ENCODE measurements at places on chromosomes 13 and 19.

- DNase-seq, result no peak
Observed at GRCh38 chr19:14497228-14497921, 1.4 kb upstream of the GIPC1 start.

GRCh38 chr19:13881692-13882418 lies 4.9 kb downstream of the NANOS3 start:
- no peak for DNase-seq

DNA sequence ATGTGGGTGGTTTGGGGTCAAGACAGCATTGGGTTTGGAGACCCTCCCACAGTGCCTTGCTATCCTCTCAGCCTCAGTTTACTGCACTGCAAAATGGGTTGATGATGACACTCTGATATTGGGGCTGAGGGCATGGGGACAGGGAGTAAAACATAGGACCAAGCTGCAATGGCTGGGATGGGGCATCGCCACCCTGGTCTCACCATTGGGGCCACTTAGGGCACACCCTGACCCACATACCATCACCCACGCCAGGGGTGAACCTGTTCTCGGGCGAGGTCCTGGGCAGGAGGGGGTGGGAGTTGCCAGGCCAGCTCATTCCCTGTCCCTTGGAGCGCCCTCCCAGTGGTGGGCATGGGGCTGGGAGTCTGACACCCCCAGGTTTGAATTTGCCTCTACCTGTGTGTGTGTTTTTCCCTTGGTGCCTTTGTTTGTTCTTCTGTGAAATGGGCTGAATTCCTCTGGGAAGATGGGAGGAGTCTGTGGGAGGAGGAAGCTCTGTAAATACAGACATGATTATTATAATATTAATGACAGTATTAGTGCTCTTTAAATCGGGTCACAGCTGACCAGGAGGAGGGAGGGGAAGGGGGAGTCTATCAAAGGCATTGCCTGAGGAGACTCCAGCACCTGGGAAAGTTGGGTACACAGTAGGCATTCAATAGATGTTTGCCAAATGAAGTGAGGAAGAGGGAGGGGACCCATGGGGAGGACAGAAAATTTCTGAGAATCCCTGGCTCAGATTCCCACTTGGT lies 2.2 kb upstream of the FCHO1 start:
- DNase-seq, result no peak

DNA sequence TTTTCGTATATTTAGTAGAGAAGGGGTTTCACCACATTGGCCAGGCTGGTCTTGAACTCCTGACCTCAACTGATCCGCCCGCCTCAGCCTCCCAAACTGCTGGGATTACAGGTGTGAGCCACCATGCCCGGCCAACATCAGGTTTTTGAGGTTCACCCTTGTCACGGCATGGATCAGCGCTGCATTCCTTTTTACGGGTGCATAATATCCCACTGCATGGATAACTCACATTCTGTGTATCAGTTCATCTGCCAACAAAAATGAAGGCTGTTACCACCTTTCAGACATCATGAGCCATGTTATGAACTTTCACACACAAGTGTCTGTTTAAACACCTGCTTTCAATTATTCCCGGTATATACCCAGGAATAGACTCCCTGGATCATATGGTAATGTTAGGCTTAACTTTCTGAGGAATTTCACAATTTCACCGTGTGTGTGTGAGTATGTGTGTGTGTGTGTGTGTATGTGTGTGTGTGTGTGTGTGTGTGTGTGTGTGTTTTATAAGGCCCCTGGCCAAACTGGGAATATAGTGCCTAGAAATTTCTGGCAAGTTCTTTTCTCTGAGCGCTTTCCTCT lies 52.2 kb downstream of the AP1M1 start:
- DNase-seq, result no peak

- no peak for DNase-seq
Observed at GRCh38 chr13:106212386-106213010, 323.0 kb downstream of the EFNB2 start.

- DNase-seq, result no peak
Observed at GRCh38 chr13:104256701-104257100, 1190.5 kb upstream of the SLC10A2 start.

DNA sequence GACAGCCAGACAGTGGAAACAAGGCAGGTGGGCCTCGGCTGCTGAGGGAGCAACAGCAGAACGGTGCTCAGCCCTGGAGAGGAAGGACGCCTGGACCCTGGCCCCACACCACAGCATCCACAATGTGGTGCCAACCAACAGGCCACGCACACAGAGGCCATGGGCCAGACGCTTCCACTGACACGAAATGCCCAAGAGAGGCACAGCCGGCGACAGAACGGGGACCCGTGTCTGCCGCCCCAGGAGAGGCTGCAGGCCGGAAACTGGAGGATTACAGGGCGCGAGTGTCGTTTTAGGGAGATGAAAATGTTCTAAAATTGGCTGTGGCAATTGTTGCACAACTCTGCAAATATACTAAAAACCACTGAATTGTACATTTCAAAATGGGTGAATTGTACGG lies 69.7 kb downstream of the RASA3 start:
- DNase-seq, result no peak

DNA sequence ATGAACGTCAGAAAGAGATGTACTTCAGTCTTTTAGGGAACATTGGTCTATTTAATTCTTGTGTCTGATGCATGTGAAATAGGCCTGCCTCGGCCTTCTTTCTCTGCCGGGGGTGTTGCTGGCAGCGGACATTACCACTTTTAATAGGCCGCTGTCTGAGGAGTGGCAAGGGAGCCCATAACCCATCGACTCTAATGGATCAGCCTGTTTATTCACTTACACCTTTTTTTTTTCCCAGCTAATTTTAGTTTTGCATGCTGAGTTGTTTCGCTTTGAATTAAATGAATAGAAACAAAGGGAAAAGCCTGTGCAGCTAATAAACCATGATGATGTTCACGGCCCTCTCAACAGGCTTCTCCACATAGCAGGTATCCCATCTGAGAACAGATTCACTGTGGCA lies 78.4 kb downstream of the KCTD15 start:
- no peak for DNase-seq

GRCh38 chr13:21948769-21949474 lies 278.0 kb downstream of the FGF9 start:
- no peak for DNase-seq

GRCh38 chr19:52094526-52095130 lies 937 bp downstream of the ZNF841 start:
- no peak for DNase-seq

DNA sequence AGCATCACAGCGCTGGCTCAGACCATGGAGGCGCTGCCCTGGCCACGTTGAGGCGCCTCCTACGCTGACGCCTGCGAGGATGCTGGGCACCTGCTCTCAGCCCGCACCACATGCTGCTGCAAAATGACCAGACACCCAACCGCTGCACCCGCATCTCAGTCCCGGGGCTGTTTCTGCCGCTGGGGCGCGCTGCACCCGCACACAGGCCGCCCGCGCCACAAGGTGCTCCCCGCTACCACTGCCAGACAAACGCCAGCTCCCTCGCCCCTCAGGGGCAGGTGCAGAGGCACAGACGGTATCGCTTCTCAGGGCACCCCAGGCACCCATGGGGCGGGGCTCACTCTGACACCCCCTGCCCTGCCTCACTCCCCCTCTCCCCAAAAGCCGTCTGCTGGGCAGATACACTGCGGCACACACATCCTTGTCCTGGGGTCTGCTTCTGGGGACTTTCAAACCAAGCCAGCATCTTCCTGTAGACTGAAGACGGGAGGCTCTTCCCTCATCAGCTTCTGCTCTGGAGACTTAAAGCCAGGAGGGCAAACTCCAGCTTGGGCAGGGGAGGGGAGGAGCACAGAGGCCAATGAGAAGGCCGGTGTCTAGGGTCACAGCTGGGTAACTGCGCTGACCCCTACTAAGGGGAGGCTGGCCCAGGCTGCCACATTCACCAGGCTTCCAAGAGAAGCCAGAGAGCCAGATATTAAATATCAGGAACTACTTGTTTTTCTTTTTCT lies 16.3 kb downstream of the CHERP start:
- DNase-seq, result no peak

DNA sequence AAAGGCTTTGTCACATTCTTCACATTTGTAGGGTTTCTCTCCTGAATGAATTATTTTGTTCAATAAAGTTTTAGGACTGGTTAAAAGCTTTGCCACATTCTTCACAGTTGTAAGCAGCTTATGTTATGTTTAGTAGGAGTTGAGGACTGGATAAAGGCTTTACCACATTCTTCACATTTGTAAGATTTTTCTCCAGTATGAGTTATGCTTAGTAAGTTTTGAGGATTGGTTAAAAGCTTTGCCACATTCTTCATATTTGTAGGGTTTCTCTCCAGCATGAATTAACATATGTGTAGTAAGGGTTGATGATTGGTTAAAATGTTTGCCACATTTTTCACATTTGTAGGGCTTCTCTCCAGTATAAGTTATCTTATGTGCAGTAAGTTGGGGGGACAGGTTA lies 79.9 kb downstream of the ZNF431 start:
- DNase-seq, result no peak

GRCh38 chr19:33430674-33431277 lies 57.3 kb downstream of the CEBPG start:
- DNase-seq, result peak; percentile 24

DNA sequence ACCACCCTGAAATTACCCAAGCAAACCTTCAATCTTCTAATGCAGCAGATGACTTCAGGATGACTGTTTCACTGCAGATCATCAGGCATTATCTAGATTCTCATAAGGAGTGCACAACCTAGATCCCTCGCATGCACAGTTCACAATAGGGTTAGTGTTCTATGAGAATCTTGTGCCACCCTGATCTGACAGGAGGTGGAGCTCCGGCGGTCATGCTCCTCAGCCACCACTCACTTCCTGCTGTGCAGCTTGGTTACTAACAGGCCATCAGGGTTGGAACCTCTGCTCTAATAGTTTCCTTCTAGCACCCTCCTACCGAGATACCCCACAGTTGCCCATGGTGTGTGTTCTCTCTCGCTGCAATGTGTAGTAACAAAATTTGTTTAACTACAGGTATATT lies 442.8 kb downstream of the FGF14 start:
- no peak for DNase-seq

- DNase-seq, result no peak
Observed at GRCh38 chr13:79403113-79403512, 2.9 kb downstream of the RBM26 start.

GRCh38 chr13:42533336-42533591 lies 40.7 kb upstream of the TNFSF11 start:
- DNase-seq, result no peak

- no peak for DNase-seq
Observed at GRCh38 chr13:40189898-40190630, 476.4 kb downstream of the FOXO1 start.

- DNase-seq, result peak; percentile 56
Observed at GRCh38 chr19:33678796-33679585, 57.2 kb downstream of the CHST8 start.

DNA sequence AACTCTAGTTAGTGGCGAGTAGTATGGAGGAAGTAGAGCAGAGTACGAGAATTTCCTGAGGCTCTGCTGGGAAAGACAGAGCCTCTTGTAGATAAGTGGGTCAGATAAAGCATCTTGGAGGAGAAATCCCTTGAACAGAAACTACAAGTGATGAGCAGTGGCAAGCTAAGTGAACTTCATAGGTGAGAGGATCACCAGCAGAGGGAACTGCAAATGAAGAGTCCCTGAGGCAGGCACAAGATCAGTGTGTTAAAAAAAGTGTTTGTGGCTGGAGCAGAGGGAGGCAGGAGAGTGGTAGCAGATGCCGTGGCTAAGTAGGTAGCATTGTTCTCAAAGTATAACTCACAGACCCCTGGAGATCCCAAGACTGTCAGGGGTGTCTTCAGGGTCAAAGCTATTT lies 437.6 kb downstream of the HS6ST3 start:
- no peak for DNase-seq

DNA sequence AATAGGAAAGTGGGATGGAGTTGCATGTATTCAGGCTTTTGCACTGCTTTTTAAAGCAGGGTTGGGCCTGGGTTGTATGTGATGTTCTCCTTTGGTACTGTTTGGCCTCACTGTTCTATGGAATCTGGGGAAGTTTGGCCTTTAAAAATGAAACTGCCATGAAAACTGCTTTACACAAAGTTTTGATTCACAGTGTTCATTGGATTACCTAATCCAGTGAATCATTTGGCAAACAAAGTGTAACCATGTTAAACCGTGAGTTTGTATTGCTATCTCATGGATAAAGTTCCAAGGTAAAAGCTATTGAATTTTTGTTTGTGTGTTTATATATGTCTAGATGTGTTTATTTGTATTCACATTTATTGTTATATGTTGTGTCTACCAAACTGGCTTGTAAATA lies 1658.6 kb downstream of the OLFM4 start:
- no peak for DNase-seq

DNA sequence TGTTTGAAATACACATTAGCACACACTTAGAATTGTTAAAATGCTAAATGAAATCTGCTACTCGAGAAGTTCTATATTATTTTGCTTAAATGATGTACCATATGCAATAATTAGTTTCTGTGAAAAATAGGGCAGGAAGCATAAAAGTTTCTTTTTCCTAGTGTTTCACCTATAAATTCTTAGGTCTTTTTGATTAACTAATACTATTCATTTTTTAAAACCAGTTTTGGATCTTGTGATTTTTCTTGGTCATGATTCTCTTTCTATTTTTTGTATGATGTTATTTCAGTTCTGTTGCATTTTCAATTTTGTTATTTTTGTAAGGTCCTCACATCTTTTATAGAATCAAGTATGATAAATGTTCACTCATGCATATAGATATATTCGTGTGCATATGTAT lies 66.1 kb downstream of the URI1 start:
- DNase-seq, result no peak

DNA sequence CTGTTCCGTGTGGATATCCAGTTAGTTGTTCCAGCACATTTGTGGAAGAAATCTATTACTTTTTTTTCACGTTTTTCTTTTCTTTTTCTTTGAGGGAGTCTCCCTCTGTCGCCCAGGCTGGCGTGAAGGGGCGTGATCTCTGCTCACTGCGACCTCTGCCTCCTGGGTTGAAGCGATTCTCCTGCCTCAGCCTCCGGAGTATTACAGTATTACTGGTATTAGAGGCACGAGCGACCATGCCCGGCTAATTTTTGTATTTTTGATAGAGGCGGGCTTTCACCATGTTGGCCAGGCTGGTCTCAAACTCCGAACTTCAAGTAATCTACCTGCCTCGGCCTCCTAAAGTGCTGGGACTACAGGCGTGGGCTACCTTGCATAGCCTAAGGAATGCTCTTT lies 43.6 kb downstream of the ZNF611 start:
- DNase-seq, result no peak

- DNase-seq, result peak; percentile 41
Observed at GRCh38 chr19:47723581-47723940, 10.3 kb downstream of the EHD2 start.

- no peak for DNase-seq
Observed at GRCh38 chr19:10262771-10263170, 8.1 kb upstream of the ICAM1 start.
